Peyer's patch (tissue), 4 donors: ENCODE measurements at places on chromosomes 6 and 20.

DNA sequence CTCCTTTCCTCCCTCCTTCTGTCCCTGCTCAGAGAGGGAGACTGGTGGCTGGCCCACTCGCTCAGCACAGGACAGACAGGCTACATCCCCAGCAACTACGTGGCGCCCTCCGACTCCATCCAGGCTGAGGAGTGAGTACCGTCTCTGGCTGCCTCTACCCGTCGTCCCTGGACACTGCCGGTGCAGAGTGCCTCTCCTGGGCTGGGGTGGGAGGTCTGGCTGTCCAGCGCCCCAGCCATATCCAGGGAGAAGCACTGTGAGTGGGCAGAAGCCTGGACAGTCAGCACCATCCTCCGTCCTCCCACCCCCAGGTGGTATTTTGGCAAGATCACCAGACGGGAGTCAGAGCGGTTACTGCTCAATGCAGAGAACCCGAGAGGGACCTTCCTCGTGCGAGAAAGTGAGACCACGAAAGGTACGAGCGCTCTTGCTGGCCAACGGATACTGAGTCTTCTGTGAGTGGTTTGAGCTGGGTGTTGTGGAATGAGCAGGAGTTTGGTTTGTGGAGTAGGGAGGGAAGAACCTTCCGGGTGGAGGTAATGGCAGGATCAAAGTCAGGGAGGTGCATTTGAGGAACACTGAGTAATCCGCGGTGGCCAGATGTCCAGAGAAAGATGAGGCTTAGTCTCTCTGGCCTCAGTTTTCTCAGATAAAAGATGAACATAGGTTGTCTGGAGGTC lies 48.1 kb downstream of the SRC start:
- no peak for DNase-seq

DNA sequence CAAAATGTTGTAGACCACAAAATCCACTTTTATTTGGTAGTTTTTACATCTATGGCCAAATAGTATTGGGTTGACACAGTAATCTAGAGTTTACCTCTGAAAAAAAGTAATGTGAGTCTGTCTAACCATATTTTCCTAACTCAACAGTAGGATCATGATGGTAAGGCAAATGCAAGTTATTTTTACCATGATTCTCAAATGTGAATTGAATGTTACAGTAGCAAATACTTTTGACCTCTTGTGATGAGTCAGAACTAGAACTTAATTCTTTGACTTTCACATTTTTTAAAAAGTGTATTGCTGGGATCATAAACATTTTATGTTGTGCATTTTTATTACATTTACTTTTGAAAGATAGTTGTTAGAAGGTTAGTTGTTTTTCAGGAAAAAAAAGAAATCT lies 22.0 kb downstream of the RNF146 start:
- DNase-seq = no peak

GRCh38 chr6:40599555-40599954 lies 12.4 kb upstream of the LRFN2 start:
- DNase-seq = no peak

GRCh38 chr20:60034231-60035110 lies 76.2 kb downstream of the CDH26 start:
- DNase-seq = no peak

GRCh38 chr20:15045246-15045645 lies 707.8 kb upstream of the FLRT3 start:
- DNase-seq = no peak

- DNase-seq = no peak
Measured at GRCh38 chr6:35553315-35553714, 40.6 kb upstream of the TULP1 start.

GRCh38 chr6:6319952-6320811 lies at the start of gene F13A1:
F13A1 (minus strand) TSS chr6:6320662; CDS start chr6:6318664, 1,998 bp downstream.
- no peak for DNase-seq

GRCh38 chr20:58649288-58650180 lies 1.5 kb upstream of the STX16 start:
- peak; percentile 59 for DNase-seq

DNA sequence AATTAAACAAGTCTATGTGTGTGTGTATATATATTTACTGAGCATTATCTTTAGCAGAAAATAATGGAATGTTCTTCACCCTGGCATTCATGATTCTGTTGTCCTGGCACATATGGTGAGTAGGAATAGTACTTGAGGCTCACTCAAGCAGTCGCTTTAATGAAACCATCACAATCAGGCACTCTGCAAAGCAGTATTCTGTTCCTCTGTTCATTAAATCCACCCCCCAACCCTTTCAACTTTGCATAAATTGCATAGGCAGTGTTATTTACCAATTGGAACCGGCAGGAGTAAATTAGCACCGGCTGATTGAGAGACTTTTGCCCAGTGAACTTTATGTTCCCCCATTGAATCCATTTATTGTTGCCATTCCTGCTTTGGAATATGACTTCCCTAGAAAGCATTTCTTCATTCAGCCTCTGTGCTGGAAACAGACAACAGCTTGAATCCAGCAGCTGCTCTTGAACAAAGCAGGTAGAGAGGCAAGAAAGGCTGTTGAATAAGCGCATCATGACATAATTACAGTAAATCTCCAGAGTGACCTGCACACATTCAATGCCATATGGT lies 268.0 kb upstream of the RNF217 start:
- DNase-seq = no peak

GRCh38 chr20:8515810-8516435 lies 383.9 kb downstream of the PLCB1 start:
- no peak for DNase-seq

GRCh38 chr6:149628875-149629510 lies 19.5 kb downstream of the KATNA1 start:
- DNase-seq = no peak

DNA sequence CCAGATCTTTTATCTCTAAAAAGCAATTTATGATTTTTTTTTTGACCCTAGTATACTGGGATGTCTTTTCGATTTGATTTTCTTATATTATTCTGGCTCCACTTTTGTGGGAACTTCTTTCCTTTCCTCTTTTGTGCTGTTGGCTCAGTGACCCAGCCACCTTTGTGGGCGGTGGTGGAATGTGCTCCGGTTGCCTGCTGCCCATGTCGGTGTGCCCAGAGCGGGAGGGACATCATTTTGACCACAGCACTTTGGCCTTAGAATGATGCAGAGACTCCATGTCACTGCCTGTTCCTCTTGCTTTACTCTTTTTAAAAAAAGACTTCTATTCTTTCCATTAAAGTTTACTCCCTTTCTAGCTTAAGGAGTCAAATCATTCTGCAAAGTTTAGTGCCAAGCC lies 198.0 kb downstream of the FARS2 start:
- no peak for DNase-seq

DNA sequence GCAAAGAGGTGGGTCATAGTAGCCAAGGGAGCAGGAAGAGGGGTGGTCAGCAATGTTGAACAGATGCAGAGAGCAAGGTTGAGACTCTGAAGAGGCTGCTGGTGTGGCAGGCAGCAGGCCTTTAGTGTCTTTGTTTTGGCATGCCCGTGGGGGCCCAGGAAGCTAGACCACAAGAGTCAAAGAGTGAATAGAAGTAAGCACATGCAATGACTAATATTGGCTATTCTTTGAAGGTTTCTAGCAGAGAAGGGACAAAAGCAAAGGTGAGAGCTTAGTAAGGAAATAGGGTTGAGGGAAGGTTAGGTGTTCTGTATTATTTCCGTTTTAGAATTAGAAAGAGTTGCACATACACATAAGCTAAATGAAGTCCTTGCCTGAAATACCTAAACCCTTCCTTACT lies 18.8 kb downstream of the TDRD6 start:
- DNase-seq = no peak

GRCh38 chr6:3956054-3956453 lies 106.9 kb downstream of the FAM50B start:
- no peak for DNase-seq

DNA sequence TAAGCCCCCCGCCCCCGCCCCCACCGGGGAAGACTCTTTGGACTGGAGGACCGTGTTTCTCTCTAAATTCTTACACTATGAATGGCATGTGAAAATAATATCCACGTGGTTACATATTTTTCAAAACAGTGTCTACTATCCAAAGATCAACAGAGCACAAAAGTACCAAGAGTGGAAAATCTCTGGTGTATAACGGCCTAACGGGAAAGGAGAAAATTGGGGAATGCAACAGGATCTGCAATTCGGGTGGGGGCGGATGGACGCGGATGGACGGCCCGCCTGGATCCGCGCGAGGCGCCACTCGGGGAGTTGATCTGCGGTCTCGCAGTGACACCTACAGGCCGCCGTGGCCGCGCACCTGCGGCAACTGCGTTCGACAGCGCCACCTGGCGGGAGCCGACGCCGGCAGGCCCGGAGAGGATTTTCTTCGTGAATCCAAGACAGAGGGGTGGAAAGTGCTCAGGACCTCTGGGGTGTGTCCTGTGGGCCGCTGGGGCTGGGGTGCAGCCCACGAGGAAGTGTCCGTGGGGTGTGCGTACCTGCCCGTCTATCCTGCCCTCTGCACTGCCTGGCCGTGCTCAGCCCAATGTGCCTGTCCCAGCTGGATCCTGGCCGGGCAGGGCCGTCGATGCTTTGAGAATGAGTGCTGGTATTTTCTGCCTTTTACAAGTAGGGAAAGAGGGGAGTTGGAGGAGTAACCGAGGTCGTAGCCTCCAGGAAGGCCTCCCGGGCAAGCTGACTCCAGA lies 18.6 kb downstream of the ANKRD60 start:
- peak; percentile 69 for DNase-seq

DNA sequence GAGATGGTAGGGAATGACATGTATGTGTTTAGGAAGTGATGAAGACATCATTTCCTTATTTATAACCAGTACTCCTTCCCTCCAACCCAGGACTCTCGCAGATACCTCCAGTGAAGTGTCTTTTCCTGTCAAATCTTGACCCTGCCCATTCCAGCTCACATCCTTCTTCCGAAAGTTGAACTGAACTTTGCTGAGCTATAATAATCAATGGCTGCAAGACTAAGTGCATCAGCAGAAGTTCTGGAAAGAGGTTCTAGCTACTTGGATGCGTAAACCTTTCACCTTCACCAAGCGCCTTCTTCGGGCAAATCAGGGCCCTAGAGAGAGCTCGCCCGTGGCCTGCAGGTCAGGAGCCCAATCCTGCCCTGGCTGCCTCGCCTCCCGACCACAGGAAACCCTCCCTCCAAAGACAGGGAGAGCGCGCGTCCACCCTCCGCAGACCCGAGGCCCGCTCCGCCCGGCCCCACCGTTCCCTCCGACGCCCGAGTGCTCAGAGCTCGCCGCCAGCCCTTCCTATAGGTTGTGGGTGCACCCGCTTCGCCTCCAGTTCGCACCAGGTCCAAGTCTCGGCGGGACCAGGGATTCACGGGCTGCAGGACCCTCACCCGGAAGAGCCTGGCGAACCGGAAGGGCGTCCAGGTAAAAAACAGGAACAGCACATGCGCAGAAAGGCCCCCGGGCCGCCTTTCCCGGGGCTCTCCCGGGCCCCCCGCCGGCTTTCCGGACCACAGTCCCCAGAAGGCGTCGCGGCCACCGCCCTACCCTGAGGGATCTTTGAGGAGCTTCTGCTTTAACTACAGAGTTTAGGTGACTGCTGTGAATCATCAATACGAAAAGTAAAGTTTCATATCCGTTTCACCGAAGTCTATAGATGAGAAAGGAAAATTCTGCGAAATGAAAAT lies at the start of gene ZNF334:
Gene ZNF334, minus strand, starts transcription at position 617 of the 902 bp plus-strand sequence. CDS start 1,457 bp downstream, outside the sequence.
- DNase-seq = no peak

DNA sequence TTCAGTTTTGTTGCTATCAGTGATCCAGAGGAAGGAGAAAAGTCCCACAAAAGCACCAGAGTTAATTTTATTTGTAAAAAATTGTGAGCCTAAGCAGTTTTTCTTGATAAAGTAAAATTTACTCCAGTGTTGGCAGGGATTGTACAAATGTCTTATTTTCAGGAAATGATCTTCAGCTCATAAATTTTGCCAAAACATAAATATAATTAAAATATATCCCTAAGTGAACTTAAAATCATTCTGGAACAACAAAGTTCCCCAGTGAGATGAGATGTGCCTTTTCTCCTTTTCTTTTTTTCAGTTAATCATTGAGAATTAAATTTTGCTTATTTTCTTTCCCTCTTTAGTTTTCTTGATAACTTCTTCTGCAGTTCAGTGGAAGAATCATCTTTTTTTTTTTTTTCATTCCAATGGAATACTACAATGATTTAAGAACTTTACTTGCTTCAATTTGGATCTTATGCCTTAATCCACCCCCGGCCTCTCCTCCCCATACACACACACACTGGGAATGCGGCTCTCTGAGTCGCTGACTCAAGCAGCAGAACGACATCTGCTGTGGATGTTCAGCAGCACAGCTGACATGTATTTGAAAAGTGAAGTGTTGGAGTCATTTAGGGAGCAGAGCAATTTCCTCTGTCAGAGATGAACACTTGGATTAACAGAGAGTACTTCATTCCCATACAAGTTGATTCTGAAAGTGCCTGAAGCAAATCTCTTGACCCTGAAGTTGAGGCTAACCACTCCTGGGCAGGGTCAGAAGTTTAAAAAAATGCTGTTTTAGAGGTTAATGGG lies 27.7 kb upstream of the LAMA4 start:
- DNase-seq = no peak

- DNase-seq = peak; percentile 92
Measured at GRCh38 chr20:64057628-64058498, 5.1 kb upstream of the TCEA2 start.

- peak; percentile 27 for DNase-seq
Measured at GRCh38 chr6:169983651-169984050, 232.2 kb downstream of the ERMARD start.

- no peak for DNase-seq
Measured at GRCh38 chr20:1879934-1880333, 15.3 kb upstream of the SIRPA start.

DNA sequence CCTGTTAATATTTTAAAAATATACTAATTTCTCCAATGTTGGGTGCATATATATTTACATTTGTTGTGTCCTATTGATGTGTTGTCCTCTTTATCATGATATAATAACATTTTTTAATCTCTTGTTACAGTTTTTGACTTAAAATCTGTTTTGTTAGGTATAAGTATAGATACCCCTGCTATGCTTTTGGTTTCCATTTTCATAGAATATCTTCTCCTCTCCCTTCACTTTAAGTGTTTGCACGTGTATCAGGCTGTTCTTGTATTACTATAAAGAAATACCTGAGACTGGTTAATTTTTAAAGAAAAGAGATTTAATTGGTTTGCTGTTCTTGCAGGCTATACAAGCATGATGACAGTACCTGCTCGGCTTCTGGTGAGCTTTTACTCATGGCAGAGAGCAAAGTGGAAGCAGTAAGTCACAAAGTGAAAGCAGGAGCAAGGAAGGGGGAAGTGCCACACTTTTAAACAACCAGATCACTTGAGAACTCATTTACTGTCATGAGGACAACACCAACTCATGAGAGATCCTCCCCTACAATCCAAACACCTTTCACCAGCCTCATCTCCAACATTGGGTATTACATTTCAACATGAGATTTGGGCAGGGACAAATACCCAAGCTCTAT lies 340.5 kb upstream of the SYNCRIP start:
- no peak for DNase-seq

- DNase-seq = no peak
Measured at GRCh38 chr6:138110229-138110628, 3.0 kb upstream of the PERP start.

GRCh38 chr6:35282472-35282871 lies 15.1 kb upstream of the DEF6 start:
- DNase-seq = no peak

GRCh38 chr6:103122766-103123601 lies 1729.5 kb downstream of the GRIK2 start:
- no peak for DNase-seq

GRCh38 chr6:21587961-21588480 lies 5.5 kb upstream of the SOX4 start:
- DNase-seq = peak; percentile 79
